NCI-H226 (cell line): ENCODE measurements at places on chromosomes 6 and 20.

DNA sequence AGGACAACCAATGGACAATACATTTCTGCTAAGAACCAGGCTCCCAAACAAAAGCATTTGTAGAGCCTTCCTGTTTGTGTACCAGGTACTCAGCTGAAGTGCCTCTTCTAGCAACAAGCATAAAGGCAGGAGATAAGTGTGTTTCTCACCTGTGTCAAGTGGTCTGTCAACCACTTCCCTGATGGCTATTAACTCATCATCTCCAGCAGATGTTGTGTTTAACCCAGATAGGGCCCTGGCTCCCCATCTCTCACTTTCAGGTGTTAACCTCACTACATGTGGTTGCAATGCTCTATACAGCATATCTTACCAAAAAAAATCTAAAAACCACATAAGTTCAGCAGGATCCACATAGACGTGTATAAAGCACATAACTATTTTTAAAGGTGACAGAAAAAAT, 9.6 kb upstream of the IL17A start:
- no peak for DNase-seq

DNA sequence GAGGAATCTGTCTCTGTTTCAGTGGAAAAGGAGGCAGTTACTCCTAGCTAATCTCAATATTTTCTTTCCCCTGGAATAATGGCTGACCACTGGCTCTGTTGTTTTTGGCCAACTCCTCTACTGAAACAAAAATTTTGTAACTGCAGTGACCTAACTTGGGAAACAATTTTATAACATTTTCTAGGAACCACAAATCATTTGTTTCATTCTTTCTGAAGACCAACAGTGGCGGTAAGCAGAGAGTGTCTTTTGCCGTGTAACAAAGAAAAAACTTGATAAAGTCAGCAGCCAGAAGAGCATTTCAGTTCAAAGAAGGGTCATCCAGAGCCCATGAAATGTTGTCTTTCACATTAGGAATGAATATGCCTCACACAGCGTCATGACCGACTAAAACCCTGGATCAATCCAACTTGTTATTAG, 11.8 kb upstream of the BFSP1 start:
- no peak for DNase-seq

GRCh38 chr6:158646023-158646910, 1.7 kb upstream of the DYNLT1 start:
- peak; percentile 42 for DNase-seq

- no peak for DNase-seq
Measured at GRCh38 chr6:130615816-130616215, 211.4 kb upstream of the SMLR1 start.

DNA sequence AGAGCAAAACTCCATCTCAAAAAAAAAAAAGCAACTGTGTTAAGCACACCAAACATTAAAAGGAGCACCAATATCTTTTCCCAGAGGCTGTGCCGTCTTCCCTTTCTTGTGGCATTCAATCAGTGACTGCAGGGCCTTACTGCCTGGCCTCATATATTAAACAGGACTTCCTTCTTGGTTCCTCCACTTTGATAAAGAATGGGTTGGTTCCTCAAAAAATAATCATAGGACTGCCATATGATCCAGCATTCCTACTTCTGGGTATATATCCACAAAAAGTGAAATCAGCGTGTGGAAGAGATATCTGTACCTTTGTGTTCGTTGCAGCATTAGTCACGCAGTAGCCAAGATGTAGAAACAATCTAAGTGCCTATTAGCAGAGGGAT, 40.3 kb upstream of the GFOD1 start:
- DNase-seq: no peak

GRCh38 chr6:14316651-14317386, 199.2 kb downstream of the CD83 start:
- DNase-seq: no peak

DNA sequence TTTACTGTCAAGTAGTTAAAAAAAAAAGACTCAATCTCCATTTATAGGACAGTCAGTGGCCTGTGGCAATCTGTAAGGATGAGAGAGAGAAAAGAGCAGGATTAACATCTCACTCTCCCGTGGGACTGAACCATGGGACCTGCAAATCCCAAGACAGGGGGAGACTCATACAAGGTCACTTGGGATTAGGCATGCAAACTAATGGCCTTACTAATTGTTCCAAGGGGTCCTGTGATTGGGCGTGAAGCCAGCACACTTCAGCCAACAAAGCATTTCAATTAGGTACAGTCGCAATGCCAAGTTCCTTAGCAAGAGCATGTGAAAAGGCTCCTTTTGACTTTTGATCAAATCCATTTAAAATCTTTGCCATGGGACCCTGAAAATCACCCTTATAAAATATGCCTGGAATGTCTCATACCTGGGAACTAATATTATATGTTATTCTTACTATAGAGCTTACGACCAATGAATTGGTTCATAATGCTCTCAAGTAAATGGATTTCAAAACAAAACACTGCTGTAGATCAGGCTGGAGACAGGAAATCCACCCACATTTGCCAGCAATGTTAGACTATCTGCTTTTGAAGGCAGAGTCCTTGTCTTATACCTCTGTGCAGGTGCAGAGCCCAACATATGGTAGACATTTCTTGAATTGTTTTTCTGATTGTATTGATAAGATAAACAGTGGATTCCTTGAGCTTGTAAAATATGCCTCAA, 412.5 kb downstream of the GJA1 start:
- DNase-seq: no peak

GRCh38 chr6:51108563-51109234, 290.0 kb downstream of the TFAP2B start:
- DNase-seq: no peak
